Panc1 (cell line): ENCODE measurements at places on chromosomes 6 and 20. TPM values are rescaled to one million over a fixed set of nuclear protein-coding genes. Genes with fewer than 3 reads are reported as not detected.

DNA sequence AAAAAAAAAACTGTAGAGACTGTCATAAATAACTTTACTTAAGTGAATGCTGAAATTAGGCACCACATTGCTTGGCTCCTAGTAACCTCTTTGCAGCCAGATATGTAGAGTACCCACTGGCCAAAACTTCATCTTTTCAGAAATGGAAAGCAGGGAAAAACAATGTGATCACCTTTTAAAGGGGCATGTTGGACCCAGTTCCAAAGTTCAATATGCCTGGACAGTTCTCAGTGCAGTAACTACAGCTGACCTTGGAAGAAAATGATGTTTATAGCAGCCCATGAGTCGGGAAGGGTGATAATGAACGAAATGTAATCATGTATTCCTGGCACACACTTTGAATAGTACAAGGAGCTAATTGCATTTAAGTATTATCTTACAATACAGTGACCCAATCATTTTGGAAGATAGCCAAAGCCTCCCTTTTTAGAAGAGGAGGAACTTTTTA lies 93.6 kb upstream of the TAB2 start:
- no peak for DNase-seq

- DNase-seq: no peak
These were observed 20.3 kb upstream of the DYNLRB1 start for GRCh38 chr20:34495916-34496315.

GRCh38 chr6:149235130-149235561 lies 82.4 kb upstream of the TAB2 start:
- DNase-seq: no peak

- no peak for DNase-seq
These were observed 11.4 kb downstream of the MYB start for GRCh38 chr6:135192256-135193174.

MAS1 gene
- total RNA-seq: not detected

TAB2 gene
- 47.2 TPM for total RNA-seq
